Osteoblast (primary cell): ENCODE measurements at places on chromosomes 13 and 19. TPM values are rescaled to one million over a fixed set of nuclear protein-coding genes. Genes with fewer than 3 reads are reported as not detected.

The RAD23A gene
- 80.2 and 84.0 TPM in 2 replicates for total RNA-seq

The LGALS13 gene
- not detected in 2 replicates for total RNA-seq

The KLK15 gene
- total RNA-seq: not detected in 2 replicates

The NTN5 gene
- under 0.01 and 0.29 TPM in 2 replicates for total RNA-seq

The ZNF578 gene
- 2.4 and 2.5 TPM in 2 replicates for total RNA-seq

The OVOL3 gene
- not detected in 2 replicates for total RNA-seq

The MAMSTR gene
- 0.36 and 0.59 TPM in 2 replicates for total RNA-seq

The CYP4F2 gene
- total RNA-seq: not detected in 2 replicates

The ZIC5 gene
- not detected in 2 replicates for total RNA-seq

The PBX4 gene
- 0.36 and 0.88 TPM in 2 replicates for total RNA-seq

The GPC6 gene
- 77.8 and 98.1 TPM in 2 replicates for total RNA-seq

The TMEM150B gene
- total RNA-seq: under 0.01 and 0.29 TPM in 2 replicates

The CBY2 gene
- not detected in 2 replicates for total RNA-seq

The KLK7 gene
- total RNA-seq: not detected in 2 replicates

The ZNF91 gene
- total RNA-seq: 14.8 and 20.6 TPM in 2 replicates

The UNC13A gene
- under 0.01 TPM in 2 replicates for total RNA-seq

The ZNF221 gene
- total RNA-seq: 9.0 and 9.7 TPM in 2 replicates

The YJEFN3 gene
- total RNA-seq: under 0.01 and 0.29 TPM in 2 replicates

The ZNF527 gene
- 5.4 and 7.4 TPM in 2 replicates for total RNA-seq

The KLF1 gene
- total RNA-seq: not detected in 2 replicates

The SULT2A1 gene
- not detected in 2 replicates for total RNA-seq

The CATSPERD gene
- under 0.01 TPM in 2 replicates for total RNA-seq

The ATCAY gene
- not detected in 2 replicates for total RNA-seq

The TMEM190 gene
- not detected in 2 replicates for total RNA-seq

The DCT gene
- total RNA-seq: under 0.01 and 0.29 TPM in 2 replicates

The NOVA2 gene
- total RNA-seq: not detected in 2 replicates

The ATP4B gene
- not detected in 2 replicates for total RNA-seq

The ATXN8OS gene
- not detected in 2 replicates for total RNA-seq

The RASGRP4 gene
- not detected in 2 replicates for total RNA-seq

The PDX1 gene
- not detected in 2 replicates for total RNA-seq

The ZSCAN4 gene
- total RNA-seq: under 0.01 and 0.36 TPM in 2 replicates

The MAU2 gene
- 37.1 and 39.1 TPM in 2 replicates for total RNA-seq

The TUBB4A gene
- not detected in 2 replicates for total RNA-seq

The SYDE1 gene
- 45.1 and 56.8 TPM in 2 replicates for total RNA-seq

The CFD gene
- 8.3 and 19.9 TPM in 2 replicates for total RNA-seq

The TTC9B gene
- not detected in 2 replicates for total RNA-seq

The MBD3L3 gene
- total RNA-seq: not detected in 2 replicates

The EPS8L1 gene
- total RNA-seq: 0.29 and 1.1 TPM in 2 replicates

The N4BP2L1 gene
- 11.2 and 14.4 TPM in 2 replicates for total RNA-seq

The TEX26 gene
- total RNA-seq: not detected in 2 replicates

The TMEM145 gene
- not detected in 2 replicates for total RNA-seq

The OSCAR gene
- 0.36 and 0.59 TPM in 2 replicates for total RNA-seq

The OR4F17 gene
- not detected in 2 replicates for total RNA-seq
